NCI-H510A (cell line): ENCODE measurements at places on chromosomes 2 and 18.

- no peak for DNase-seq
Measured at GRCh38 chr2:55097082-55097460, 46.8 kb upstream of the RTN4 start.

GRCh38 chr2:232306741-232307305 lies 71.7 kb upstream of the ALPP start:
- DNase-seq = no peak

GRCh38 chr2:157996799-157997198 lies 104.9 kb upstream of the UPP2 start:
- no peak for DNase-seq

DNA sequence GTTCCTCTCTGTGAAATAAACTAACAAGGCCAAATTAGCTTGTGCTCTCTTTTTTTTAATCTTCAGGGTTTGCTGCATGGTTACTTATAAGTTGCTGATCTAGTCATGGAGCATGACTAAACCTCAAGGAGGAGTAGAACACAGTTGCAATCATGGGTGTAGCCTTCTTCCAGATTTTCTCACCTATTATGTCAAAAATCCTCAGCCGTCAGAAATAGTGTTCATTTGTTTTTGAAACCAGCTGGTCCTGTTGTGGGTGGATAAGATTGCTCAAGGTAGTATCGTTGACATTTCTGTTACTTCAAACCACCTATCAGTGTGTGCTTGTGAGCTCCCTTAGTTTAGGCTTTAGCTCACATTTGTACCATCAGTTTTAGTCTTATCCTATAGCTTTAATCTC lies 11.2 kb downstream of the RELCH start:
- no peak for DNase-seq

DNA sequence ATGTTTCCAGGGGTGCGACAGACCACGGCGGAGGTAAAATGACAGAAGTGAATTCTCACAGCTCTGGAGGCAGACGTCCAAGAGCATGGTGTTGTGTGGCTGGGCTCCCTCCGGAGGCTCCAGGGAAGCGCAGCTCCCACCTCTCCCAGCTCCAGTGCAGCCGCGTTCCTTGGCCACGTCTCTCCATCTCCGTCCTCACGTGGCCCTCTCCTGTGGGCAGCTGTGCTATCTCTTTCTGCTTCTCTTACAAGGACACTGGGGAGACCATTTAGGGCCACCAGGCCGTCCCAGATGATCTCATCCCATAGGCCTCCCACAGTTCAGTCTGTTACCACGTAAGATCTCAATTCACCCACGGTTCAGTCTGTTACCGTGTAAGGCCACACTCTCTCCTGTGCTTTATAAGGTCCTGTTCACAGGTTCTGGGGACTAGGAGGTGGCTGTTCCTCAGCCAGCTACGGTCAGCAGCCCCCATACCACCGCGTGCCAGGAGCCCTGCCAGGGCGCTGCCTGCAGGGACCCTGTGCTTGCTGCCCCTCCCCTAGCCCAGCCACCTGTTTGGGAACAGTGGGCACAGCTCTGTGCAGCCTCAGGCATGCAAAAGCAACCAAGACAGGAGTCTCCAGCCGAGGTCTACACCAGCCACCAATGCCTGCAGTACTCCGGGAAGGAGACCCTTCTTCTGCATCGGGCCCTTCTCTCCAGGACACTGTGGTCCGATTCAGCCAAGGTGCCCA lies 2.9 kb upstream of the MAB21L4 start:
- no peak for DNase-seq

GRCh38 chr2:241852981-241853631 lies 5.6 kb downstream of the PDCD1 start:
- no peak for DNase-seq

DNA sequence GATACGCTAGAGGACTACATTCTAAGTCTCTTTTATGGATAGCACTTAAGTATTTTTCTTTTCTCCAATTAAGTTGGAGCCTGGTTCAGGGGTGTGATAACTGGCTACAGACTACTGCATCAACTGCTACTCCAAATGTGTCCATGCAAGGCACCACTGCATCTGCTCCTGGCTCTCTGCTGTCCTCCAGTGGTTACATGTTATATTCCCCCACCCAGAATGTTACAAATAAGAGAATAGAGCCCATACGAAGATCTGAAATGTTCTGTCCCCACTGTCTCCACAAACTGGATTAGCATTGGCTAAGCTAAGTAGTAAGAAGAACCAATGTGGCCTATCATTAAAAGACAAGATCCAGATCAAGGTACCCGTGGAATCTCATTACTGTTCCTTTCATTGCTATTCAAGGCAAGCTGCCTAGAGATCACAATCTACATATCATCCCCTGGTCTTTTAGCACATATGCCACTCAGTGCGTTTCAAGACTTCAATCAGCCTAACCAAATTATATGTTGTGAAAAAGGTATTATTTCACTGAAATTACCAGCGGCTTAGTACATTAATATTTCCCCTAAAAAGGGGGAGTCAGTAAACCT lies 308.3 kb upstream of the SLC8A1 start:
- DNase-seq = no peak

- DNase-seq = no peak
Measured at GRCh38 chr18:11119959-11120587, 29.3 kb downstream of the PIEZO2 start.

DNA sequence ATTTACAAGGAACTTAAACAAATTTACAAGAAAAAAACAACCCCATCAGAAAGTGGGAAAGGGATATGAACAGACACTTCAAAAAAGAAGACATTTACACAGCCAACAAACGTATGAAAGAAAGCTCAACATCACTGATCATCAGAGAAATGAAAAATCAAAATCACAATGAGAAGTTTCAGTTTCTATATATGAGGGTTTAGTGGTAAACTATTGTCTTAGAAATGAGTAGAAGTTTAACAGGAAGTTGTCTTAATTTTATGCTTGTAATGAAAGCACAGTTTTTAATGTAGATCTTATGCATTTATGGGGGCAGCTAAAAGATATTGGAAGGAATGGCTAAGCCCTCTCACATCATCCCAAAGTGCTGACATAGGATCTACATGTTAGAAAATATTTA lies 325.4 kb downstream of the ERBB4 start:
- DNase-seq = no peak

DNA sequence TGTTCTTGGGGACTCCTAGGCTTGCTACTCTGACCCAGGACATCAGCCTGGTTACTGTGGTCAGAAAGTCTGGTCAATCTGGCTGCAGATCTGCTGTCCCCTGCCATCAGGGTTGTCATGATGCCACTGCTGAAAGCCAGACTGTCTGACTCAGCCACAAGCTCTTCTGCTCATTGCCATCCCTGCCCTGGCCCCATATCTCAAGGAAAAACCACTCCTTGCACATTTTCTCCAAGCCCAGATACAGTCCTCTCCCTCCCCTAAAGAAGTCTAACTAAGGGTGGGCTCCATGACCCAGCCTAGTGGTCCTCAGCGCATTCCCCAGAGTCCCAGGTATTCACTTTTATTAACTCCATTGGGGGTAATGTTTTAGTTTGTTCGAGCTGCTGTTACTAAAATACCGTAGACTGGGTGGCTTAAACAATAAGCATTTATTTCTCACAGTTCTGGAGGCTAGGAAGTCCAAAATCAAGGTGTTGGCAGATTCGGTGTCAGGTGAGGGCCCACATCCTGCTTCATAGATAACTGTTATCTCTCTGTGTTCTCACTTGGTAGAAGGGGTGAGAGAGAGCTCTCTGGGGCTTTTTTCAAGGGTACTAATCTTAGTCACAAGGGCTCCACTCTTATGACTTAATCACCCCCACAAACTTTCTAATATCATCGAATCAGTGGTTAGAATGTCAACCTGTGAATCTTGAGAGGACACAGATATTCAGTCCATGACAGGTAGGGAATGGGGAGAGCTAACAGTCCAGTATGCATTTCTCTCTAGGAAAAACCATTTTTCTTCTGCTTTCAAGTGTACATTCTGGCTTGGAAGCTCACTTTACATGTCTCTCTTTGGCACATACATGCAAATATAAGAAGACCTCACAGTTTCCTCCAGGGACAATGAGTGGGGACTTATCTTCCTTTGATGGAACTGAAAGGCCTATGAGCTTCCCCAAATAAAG lies 94.8 kb upstream of the CXCR4 start:
- no peak for DNase-seq

DNA sequence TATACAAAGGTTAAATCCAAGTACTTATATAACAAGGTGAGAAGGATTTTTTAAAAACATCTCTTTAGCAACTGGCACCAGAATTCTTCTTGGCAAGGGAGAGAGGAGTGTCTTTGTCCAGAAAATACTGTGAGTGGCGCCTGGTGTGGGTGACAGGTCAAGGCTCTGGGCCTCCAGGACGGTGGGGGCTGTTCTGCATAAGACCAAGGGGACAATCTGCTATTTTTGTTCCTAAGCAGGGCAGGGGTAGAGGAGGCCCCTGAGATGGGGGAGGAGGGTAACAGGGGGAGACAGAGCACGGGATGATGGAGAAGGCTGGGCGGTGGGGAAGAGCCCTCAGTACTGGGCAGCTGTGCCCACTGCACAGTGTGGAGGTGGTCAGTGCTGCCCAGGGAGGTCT lies 51.6 kb upstream of the TAF1B start:
- no peak for DNase-seq

DNA sequence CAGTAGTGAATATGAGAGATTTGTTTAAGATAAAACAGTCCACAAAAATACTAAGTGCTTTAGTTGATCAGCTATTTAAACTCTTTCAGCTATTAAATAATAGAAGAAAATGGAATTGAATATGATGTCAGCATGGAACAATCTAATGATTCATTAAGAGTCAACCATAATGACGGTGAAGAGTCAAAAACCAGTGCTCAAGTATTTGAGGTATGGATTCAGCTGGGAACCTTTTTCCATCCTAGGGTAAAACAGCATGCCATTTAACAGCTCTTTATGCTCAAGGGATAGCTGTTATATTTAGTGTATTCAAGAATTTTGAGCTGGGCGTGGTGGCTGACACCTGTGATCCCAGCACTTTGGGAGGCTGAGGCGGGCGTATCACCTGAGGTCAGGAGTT lies 29.7 kb downstream of the CARF start:
- DNase-seq = no peak

- no peak for DNase-seq
Measured at GRCh38 chr2:162974771-162975170, 136.2 kb upstream of the KCNH7 start.

GRCh38 chr2:71746946-71747501 lies 293.7 kb downstream of the DYSF start:
- DNase-seq = peak; percentile 26

GRCh38 chr18:68944330-68944729 lies 146.4 kb downstream of the CCDC102B start:
- no peak for DNase-seq

DNA sequence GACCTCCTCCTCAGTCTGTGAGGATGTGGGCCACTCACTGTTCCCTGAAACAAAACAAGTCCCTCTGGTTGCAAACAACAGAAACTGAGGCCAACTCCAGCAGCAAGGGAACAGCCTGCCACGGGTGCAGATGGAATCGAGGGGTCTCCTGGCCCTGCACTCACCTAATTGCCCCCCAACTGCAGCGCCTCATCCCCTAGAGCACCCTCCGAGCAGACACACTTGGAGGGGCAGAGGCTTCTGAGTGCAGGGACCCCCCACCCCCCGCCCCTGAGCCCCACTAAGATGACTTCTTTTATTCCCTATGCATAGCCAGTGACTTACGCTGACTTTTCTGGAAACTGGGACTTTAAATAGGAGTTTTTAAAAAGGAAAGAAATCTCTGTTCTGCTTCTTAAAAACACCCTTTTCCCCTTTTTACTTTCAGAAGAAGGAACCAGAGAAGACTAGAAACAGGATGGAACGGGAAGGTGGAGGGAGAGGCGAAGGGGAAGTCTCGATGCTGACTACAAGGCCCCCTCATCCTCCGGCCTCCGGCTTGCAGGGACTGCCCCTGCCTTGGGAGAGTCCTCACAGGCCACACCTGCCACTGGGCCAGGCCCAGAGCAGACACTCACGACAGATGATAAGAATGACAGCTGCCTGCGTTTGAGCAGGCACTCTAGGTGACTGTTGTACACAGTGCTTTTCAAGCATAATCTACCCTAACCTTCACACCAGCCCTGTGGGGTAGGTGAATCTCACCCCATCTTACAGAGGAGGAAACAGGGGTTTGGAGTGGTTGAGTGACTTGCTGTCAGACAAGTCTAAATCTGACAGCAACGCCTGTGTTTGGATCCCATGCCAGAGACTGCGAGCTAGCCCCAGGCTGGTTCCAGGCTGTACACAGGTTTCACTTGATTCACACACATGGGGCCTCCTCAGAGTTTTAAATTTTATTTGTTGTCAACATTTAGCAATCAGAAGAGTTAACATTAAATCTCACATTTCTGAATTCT lies 28.2 kb upstream of the BIN1 start:
- no peak for DNase-seq

DNA sequence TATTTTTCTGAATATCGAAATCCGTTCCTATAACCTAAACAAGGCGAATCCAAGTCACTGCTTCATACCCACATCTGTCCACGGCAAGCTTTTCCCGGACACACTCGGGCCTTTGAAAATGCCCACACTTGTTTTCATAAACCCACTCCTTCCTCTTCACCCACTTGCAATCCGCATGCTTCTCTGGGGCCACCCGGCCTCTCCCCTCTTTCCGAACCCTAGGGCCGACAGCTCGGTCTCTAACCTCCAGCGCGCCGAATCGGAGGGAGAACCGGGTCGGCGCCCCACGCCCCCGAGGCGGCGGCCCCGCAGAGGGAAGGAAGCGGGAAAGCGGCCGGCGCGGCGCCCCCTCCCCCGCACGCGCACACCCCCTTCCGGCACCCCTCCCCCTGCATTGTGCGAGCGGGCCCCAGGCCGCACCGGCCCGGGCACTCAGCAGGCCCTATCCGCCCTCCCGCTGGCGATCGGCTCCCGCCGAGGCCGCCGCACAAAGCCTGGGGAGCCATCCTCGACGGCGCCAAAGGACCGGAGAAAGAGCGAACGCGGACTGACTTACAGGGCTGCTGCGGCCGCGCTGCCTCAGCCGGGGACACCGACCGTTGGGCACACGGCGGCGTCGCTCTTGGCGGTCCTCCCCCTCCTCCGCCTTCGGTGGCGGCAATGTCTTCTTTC lies 467 bp downstream of the PUM2 start:
- peak; percentile 70 for DNase-seq

GRCh38 chr18:24710474-24710873 lies 250.0 kb downstream of the HRH4 start:
- no peak for DNase-seq

DNA sequence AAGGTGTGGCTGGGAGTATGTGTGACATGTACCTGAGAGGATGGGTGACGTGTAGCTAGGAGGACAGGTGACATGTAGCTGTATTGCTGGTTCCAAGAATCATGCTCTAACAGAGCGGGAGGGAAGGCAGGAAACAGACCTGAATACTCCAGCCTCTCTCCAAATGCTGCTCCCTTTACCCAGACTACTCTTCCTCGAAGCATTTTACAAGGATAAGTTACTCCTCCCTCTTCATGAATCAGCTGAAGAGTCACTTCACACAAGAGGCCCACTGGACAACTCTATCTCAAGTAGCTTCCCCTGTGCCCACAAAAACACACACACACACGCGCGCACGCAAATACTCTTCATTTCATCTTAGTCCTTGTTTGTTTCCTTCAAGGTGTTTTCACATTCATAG lies 52.6 kb upstream of the KIDINS220 start:
- DNase-seq = peak; percentile 35

DNA sequence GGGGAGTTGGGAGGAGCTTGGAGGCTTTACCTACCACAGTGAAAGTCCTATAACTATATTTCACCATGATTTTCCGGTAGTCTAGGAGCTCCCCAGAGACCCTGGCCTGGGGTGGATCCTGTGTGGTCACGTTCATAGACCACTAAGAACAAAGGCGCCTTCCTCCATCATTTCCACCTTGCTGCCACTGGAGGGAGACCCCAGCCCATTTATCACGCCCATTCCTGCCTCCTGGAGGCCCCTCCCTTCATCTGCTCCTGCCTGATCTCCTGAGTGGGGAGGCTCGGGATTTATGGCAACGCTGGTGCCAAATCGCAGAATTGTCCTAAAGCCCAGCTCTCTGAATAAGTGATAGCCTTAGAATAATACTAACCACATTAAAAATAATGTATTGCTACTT lies 507.6 kb upstream of the SPHKAP start:
- no peak for DNase-seq
